ENCODE measurements at places on chromosomes 12 and 14. TPM values are rescaled to one million over a fixed set of nuclear protein-coding genes. Genes with fewer than 3 reads are reported as not detected.

- DNase-seq = peak; percentile 56
These were observed 13.6 kb upstream of the GNG2 start for GRCh38 chr14:51846631-51847488.

DNA sequence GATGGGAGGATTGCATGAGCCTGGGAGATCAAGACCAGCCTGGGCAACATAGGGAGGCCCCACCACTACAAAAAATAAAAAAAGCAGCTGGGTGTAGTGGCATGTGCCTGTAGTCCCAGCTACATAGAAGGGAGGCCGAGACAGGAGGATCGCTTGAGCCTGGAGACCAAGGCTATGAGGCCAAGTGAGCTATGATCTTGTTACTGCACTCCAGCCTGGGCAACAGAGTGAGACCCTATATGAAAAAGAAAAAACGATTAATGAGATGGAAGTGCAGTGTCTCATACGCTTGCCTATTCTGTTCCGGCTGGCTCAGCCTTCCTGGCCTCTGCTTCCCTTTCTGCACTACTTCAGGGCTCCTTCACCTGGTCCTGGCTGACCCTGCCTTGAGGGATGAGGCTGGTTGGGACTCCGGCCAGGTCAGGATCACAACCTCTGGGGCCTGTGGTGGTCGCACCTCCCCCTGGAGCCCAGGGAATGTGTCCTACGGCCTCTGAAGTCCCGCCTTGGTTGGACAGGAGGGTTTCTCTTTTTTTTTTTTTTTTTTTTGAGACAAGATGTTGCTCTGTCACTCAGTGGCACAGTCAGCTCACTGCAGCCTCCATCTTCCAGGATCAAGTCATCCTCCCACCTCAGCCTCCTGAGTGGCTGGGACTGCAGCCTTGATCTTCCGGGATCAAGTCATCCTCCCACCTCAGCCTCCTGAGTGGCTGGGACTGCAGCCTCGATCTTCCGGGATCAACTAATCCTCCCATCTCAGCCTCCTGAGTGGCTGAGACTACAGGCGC, 10.7 kb downstream of the TEDC1 start:
- DNase-seq = no peak

TMEM116 gene
- polyA plus RNA-seq = 35.7 TPM

DNA sequence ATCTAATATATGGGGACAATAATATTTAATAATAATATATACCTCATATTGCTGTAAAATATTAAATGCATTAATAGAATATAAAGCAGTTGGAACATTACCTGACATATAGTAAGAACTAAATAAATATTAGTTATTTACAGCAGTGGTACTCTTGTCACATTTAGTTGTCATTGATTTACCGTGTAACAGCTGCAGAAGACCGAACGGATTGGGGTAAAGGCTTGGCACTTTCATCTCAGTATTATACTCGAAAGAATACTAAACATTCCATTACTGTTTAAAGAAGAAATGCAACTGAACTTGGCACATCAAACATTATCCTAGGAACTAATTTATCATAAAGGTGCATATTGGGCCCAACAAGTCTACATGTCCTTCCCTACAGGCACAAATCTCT, 61.1 kb downstream of the ITPR2 start:
- DNase-seq = no peak

A2ML1 gene
- polyA plus RNA-seq = 0.78 TPM

DNA sequence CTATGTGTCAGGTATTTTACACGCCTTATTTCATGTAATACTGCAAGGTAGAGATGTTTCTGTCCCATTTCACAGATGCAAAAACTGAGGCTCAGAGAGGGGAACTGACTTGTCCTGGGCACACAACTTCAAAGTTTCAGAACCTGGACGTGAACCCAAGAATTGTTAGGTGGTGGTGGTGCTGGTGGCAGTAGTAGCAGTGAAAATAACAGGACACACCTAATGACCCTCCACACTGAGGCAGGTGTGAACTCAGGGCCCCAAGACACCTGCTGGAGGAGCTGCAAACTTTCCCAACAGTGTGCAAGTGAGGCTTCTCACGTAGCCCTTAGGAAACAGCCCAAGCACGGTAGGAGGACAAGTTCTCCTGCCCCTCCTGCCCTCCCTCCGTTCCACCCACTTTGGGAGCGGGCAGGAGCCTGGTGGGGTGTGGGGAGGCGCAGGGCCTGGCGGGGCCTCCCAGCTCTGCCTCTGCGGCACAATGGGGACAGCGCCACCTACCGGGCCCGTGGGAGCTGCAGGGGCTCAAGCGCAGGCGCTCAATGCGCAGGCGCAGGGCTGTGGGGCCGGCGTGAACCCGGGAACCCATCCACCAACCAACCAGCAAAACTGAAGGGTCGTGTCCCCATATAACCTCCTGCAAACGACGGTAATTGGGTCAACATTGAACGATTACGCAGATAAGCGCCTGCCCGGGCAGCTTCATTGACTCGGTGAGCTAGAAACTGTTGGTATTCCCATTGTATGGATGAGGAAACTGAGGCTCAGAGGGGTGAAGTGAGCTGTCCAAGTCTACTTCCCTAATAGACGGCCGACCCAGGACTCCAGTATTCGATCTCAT, 12.0 kb upstream of the TRPV4 start:
- peak; percentile 68 for DNase-seq

All from left kidney (tissue), 8 donors.